Activated naive CD8-positive, alpha-beta T cell treated with anti-CD3 and anti-CD28 coated beads for 36 hours (primary cell): ENCODE measurements at places on chromosomes 2 and 18. TPM values are rescaled to one million over a fixed set of nuclear protein-coding genes. Genes with fewer than 3 reads are reported as not detected.

- H3K36me3 ChIP-seq, result peaks cover 36% of the 10 kb centered on the region
- DNase-seq, result no peak
- H3K27ac ChIP-seq, result peak overlapping the region; percentile 35
- peaks cover 28% of the 10 kb centered on the region for H3K4me1 ChIP-seq
- H3K27me3 ChIP-seq, result no peaks in the 10 kb centered on the region
- no peak overlapping the region for H3K4me3 ChIP-seq
Measured at GRCh38 chr2:10398496-10398895, 49.6 kb downstream of the ODC1 start.

The IL36A gene
- not detected for total RNA-seq

GRCh38 chr18:55546851-55547704 lies 40.9 kb downstream of the TCF4 start:
- no peak for DNase-seq
- no peaks in the 10 kb centered on the region for H3K4me1 ChIP-seq
- peaks cover 3% of the 10 kb centered on the region for H3K27me3 ChIP-seq
- no peak overlapping the region for H3K27ac ChIP-seq
- H3K4me3 ChIP-seq, result no peak overlapping the region

GRCh38 chr2:239157269-239157668 lies 243.6 kb downstream of the HDAC4 start:
- no peak overlapping the region for H3K27ac ChIP-seq
- DNase-seq, result no peak
- H3K4me1 ChIP-seq, result peaks cover 2% of the 10 kb centered on the region

GRCh38 chr18:26089293-26090129 lies 902 bp downstream of the SS18 start:
- peaks cover 21% of the 10 kb centered on the region for H3K4me1 ChIP-seq
- peaks cover 7% of the 10 kb centered on the region for H3K36me3 ChIP-seq
- no peaks in the 10 kb centered on the region for H3K27me3 ChIP-seq
- peak; percentile 1 for DNase-seq
- H3K27ac ChIP-seq, result peak overlapping the region; percentile 96

- H3K27ac ChIP-seq, result no peak overlapping the region
- H3K27me3 ChIP-seq, result peaks cover 10% of the 10 kb centered on the region
- no peak for DNase-seq
- H3K36me3 ChIP-seq, result no peaks in the 10 kb centered on the region
- no peak overlapping the region for H3K4me3 ChIP-seq
- H3K4me1 ChIP-seq, result peaks cover 2% of the 10 kb centered on the region
Measured at GRCh38 chr2:240353086-240353798, 82.2 kb upstream of the GPC1 start.

- no peak overlapping the region for H3K27ac ChIP-seq
- no peaks in the 10 kb centered on the region for H3K27me3 ChIP-seq
- no peaks in the 10 kb centered on the region for H3K4me1 ChIP-seq
- DNase-seq, result no peak
Measured at GRCh38 chr2:66874411-66874810, 439.5 kb downstream of the MEIS1 start.

GRCh38 chr2:210199854-210200253 lies 25.4 kb downstream of the ACADL start:
- H3K27me3 ChIP-seq, result peaks cover 22% of the 10 kb centered on the region
- no peaks in the 10 kb centered on the region for H3K36me3 ChIP-seq
- no peak overlapping the region for H3K4me3 ChIP-seq
- peaks cover 5% of the 10 kb centered on the region for H3K4me1 ChIP-seq

DNA sequence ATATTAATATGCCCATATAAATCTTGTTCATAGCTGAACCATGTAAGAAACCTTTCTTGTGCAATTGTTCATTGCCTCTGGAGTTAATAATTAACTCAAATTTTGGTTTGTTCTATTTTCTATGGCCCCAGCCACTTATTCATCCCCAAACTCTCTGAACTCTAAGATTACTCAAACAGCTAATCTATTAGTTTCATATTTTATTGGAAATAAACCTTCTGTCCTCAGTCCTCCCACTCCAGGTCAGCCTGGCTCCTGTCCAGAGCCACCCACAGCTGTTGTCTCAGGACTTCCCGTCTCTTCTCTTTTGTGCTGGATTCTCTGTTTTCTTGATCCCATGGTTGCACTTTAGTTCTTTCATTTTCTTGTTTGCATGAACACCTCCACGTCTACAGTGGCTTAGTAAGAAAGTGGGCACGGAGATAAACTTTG lies 4.4 kb upstream of the RNF103 start:
- H3K27me3 ChIP-seq, result no peaks in the 10 kb centered on the region
- H3K4me3 ChIP-seq, result no peak overlapping the region
- no peak for DNase-seq
- no peaks in the 10 kb centered on the region for H3K36me3 ChIP-seq

DNA sequence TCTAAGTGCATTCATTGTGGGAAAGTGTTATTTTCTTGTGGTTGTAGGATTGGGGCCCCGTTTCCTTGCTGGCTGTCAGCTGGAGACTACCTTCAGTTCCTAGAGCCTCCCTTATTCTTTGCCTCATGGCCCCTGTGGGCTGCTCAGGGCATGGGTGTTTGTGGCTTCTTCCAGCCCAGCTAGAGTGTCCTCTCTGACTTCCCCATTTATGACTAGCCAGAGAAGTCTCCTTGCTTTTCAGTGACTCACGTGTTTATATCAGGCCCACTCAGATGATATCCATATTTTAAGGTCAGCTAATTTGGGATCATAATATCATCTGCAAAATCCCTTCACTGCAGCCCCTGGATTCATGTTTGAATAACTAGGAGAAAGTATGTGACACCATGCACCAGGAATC lies 62.8 kb downstream of the DTNA start:
- no peak overlapping the region for H3K4me3 ChIP-seq
- DNase-seq, result no peak
- no peaks in the 10 kb centered on the region for H3K36me3 ChIP-seq
- H3K27me3 ChIP-seq, result peaks cover 23% of the 10 kb centered on the region

The CCL20 gene
- 4.4 TPM for total RNA-seq

- DNase-seq, result no peak
- H3K27me3 ChIP-seq, result no peaks in the 10 kb centered on the region
- H3K4me3 ChIP-seq, result no peak overlapping the region
- no peak overlapping the region for H3K27ac ChIP-seq
- peaks cover 36% of the 10 kb centered on the region for H3K4me1 ChIP-seq
Measured at GRCh38 chr2:119808516-119809147, 48.9 kb downstream of the PTPN4 start.

DNA sequence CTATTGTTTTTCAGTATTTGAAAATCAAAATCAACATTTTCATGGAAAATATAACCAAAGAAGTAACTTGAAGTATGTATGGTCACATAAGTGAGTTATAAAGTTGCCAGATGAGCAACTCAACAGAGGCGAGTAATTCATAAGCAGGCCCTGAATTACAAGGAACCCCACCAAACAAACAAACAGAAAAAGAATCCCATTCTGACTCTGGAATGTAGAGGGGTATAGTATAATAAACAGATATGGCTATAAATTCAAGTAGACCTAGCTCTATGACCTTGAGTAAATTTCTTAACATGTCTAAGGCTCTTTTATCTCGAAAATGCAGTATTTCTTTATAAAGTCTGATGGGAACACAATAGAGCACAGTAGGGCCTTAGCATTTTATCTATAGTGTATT lies 4.7 kb upstream of the CDH2 start:
- no peak overlapping the region for H3K27ac ChIP-seq
- no peak overlapping the region for H3K4me3 ChIP-seq
- H3K27me3 ChIP-seq, result peaks cover 27% of the 10 kb centered on the region
- no peak for DNase-seq
- H3K36me3 ChIP-seq, result peaks cover 2% of the 10 kb centered on the region

GRCh38 chr2:236061899-236062298 lies 106.3 kb downstream of the GBX2 start:
- H3K4me3 ChIP-seq, result no peak overlapping the region
- no peak overlapping the region for H3K27ac ChIP-seq
- peaks cover 14% of the 10 kb centered on the region for H3K27me3 ChIP-seq
- H3K4me1 ChIP-seq, result no peaks in the 10 kb centered on the region
- H3K36me3 ChIP-seq, result no peaks in the 10 kb centered on the region

The RMC1 gene
- 29.7 TPM for total RNA-seq

- H3K4me1 ChIP-seq, result no peaks in the 10 kb centered on the region
- peaks cover 7% of the 10 kb centered on the region for H3K27me3 ChIP-seq
- H3K27ac ChIP-seq, result peak overlapping the region; percentile 30
- DNase-seq, result no peak
- no peak overlapping the region for H3K4me3 ChIP-seq
Measured at GRCh38 chr2:99854236-99854852, 288.0 kb downstream of the AFF3 start.

The ZAP70 gene
- 198 TPM for total RNA-seq

DNA sequence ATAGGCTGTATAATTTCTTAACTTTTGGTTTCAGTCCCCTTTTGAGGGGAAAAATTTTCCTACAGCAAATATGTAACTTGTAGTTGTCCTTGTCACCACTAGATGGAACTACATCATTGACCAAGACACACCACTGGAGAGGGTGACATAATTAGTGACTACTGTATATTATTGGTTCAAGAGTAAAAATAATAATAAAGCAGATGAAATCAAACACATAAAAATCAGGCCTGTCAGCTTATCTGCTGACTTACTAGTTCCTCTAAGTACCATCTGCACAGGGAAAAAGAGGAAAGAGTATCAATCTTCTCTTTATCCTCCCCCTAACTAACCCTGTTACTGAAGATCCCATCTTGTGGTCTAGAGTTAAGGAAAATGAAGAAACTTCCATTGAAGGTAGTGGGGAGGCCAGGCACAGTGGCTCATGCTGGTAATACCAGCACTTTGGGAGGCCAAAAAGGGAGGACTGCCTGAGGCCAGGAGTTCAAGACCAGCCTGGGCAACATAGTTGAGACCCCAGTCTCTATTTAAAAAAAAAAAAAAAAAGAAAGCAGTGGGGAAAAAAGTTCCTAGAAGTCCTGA lies 29.6 kb upstream of the ENOSF1 start:
- no peak overlapping the region for H3K4me3 ChIP-seq
- peaks cover 5% of the 10 kb centered on the region for H3K4me1 ChIP-seq
- H3K27me3 ChIP-seq, result no peaks in the 10 kb centered on the region
- no peak overlapping the region for H3K27ac ChIP-seq

DNA sequence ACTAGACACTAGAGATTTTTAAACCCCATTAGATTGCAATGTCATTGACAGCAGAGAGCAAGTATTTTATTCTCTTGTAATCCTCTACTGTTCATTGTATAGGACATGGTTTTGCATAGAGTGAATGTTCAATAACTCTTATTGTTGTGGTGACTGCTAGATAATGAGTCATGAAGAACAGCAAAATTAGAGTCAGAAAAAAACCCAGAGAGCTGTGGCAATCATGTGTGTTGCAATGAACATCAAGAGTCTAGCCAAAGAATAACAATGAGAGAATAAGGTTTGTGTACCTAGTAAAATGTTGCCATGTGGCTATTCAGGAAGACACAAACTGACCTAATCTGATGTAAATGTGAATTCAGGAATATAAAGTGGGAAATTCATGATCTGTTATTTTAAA lies 684.0 kb downstream of the DSC3 start:
- no peaks in the 10 kb centered on the region for H3K4me1 ChIP-seq
- DNase-seq, result no peak
- no peaks in the 10 kb centered on the region for H3K27me3 ChIP-seq
- H3K4me3 ChIP-seq, result no peak overlapping the region
- H3K27ac ChIP-seq, result no peak overlapping the region
- H3K36me3 ChIP-seq, result no peaks in the 10 kb centered on the region

DNA sequence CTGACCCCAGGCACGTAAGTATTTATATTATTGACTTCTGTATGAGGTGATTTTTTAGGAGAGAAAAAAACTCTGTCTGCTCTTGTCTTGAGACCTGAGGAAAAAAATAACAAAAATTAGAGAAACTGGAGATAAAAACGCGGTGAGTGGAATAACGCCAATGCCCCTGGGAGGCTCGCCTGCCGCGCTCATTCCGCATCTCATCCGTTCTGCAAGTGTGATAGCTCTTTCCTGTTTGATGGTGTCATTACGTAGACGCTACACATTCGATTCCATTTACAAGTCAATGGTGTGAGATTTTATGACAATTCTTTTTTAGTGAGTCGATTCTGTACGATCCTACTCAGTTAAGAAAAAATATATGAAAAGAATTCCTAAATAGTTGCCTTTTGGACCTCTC lies 194.3 kb upstream of the SMIM21 start:
- H3K36me3 ChIP-seq, result no peaks in the 10 kb centered on the region
- H3K27ac ChIP-seq, result no peak overlapping the region
- no peaks in the 10 kb centered on the region for H3K4me1 ChIP-seq
- DNase-seq, result no peak

GRCh38 chr18:36217348-36217747 lies 30.1 kb downstream of the MOCOS start:
- H3K27ac ChIP-seq, result no peak overlapping the region
- no peak for DNase-seq
- no peaks in the 10 kb centered on the region for H3K4me1 ChIP-seq
- no peak overlapping the region for H3K4me3 ChIP-seq
- no peaks in the 10 kb centered on the region for H3K27me3 ChIP-seq

DNA sequence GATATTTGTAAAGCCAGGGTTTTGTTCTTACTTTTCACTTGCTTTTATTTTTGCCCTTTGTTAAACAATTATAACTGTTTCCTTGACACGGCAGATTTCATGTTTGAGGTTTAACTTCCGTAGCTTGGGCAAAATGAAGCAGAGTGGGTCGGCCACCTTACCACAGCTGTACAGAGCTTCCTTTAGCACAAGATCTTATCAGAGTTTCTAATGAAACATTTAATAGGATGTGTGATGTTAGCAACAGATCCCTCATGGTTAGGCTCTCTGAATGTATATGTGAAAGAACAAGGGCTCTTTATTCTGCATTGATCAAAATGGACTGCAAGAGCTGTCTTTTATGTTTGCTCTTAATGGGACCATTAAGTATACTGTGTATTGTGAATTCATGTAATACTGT lies 22.3 kb downstream of the RNF125 start:
- H3K27ac ChIP-seq, result peak overlapping the region; percentile 82
- H3K36me3 ChIP-seq, result peaks cover 37% of the 10 kb centered on the region
- peaks cover 28% of the 10 kb centered on the region for H3K4me1 ChIP-seq

DNA sequence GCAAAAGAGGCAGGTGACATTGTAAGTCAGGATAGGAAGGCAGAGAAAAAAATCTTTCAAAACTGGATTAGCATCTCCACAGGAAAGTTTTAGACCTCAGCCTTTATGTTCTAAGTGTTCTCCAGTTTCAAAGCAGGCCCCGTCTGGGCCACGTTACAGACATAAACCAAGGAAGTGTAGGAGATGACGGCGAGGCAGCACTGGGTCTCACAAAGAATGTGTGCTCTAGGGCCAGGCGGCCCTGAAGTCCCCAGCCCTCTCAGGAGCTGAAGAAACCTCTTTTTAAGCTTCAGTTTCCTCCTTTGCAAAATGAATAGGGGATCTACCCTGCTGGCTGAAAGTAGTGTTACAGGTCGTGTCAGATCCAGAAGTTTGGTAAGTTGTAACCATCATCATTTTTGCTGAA lies 81.7 kb downstream of the SPRED2 start:
- no peak for DNase-seq
- peaks cover 14% of the 10 kb centered on the region for H3K4me1 ChIP-seq
- H3K27me3 ChIP-seq, result peaks cover 19% of the 10 kb centered on the region
- no peak overlapping the region for H3K4me3 ChIP-seq
- no peaks in the 10 kb centered on the region for H3K36me3 ChIP-seq
- no peak overlapping the region for H3K27ac ChIP-seq

DNA sequence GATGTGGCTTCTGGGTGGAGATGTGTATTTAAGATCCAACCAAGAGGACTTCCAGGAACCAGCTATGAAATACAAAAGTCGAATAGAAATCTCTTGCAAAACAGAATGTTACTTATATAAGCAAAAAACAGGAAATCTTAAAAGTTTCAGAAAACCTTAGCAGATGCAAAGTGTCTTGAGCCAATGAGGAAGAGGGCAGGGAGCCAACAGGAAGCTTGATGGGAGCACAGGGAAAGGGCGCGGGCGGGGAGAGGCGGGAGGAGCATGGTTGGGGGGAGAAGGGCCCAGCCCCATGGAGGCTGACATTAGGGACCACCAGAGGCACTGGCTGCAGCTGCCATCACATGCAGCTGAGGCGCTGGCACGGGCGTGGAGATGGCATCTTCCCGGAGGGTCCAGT lies 203.3 kb downstream of the SNTG2 start:
- H3K27ac ChIP-seq, result no peak overlapping the region
- no peaks in the 10 kb centered on the region for H3K36me3 ChIP-seq
- H3K4me3 ChIP-seq, result no peak overlapping the region
- DNase-seq, result no peak
- no peaks in the 10 kb centered on the region for H3K27me3 ChIP-seq
